GM13977 (cell line): ENCODE measurements at places on chromosomes 13 and 19.

- no peak for DNase-seq
These were observed 15.7 kb upstream of the TEX29 start for GRCh38 chr13:111304603-111305289.

- no peak for DNase-seq
These were observed 66.3 kb upstream of the UFM1 start for GRCh38 chr13:38283346-38283745.

DNA sequence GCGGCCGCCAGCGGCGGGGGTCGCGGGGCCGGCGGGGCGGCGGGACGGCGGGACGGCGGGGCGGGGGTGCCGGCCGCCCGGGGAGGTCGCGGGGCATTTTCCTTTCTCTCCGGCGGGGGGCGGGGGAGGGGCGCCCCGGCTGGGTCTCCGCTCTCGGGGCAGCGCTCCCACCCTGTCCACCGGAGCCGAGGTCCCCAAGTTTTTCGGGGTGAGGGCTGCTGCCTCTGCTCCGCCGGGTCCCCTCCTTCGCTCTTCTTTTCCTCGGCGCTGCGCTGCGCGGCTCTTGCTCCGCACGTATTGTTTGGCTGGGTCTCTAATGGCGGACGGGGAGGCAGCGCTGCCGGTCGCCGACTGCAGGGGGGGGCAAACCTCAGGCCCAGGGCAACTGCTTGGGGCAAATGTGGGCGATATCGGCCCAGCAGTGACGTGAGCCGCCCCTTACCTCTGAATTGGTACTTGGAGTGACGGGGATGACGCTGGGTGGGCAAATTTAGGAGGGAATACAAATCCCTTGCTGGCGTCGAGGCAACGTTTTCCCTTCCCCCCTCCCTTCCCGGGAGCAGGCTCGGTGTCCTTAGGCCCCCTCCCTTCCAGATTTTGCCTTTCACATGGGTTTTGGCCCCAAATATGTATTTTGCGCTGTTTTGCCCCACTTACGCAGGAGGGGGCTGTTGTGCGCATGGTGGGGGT lies 759 bp downstream of the ZMYM2 start:
- DNase-seq = peak; percentile 62

DNA sequence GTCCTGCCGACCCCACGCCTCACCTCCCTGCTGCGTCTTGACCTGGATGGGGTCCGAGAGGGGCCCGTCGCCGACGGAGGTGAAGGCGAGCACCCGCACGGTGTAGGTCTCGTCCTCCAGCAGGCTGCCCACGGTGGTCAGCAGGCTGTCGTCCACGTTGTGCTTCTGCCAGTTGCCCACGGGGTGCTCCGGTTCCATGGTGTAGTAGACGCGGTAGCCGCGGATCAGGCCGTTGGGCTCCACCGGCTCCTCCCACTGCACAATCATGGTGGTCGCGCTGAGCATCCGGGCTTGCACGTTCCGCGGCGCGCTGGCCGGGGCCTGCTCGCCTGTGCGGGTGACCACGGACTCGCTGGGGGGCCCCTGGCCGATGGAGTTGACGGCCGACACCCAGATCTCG lies 96.7 kb downstream of the PTPRS start:
- no peak for DNase-seq

GRCh38 chr13:79831556-79831955 lies 350.6 kb downstream of the NDFIP2 start:
- DNase-seq = no peak

DNA sequence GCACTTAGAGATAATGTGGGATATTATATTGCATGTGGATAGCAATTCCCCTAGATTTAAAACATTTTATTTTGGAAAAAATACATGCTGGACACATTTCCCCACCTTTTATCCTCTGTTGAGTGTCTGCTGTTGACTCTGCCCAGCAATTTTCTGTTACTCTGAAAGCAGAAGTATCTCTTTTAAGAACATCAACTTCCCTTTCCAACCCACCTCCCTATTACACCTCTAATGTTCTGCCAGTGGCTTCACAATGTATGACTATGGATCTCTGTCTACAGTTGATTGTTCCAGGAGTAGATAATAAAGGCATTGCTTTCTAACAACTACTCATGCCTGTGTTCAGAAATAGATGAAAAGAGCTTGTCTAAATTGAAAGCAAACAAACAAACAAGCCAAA lies 754.8 kb upstream of the SLITRK6 start:
- DNase-seq = no peak

DNA sequence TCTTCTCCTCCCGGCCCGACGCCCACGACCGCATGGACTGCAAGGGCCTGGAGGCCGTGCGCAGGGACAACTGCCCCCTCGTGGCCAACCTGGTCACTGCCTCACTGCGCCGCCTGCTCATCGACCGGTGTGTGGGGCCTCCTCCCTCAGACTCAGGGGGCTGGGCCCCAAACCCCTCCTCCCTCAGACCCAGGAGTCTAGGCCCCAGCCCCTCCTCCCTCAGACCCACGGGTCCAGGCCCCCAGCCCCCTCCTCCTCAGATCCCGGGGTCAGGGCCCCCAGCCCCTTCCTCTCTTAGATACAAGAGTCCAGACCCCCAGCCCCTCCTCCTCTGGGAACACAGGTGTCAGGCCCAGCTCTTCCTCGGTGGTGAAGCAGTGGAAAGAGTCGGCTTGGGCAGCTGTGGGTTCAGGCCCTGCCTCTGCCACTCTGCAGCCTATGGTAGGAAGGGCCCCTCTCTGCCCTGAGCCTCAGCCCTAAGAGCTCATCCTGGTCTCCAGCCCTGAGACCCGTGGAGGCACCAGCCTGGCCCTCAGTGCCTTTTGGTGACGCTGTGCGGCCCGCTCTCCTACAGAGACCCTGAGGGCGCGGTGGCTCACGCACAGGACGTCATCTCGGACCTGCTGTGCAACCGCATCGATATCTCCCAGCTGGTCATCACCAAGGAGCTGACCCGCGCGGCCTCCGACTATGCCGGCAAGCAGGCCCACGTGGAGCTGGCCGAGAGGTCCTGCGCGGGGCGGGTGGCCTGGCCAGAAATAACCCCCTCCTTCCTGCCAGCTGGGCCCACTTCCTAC lies 3.7 kb upstream of the SPIB start:
- peak; percentile 93 for DNase-seq
